ENCODE measurements at places on chromosomes 7 and 10. TPM values are rescaled to one million over a fixed set of nuclear protein-coding genes. Genes with fewer than 3 reads are reported as not detected.

The TES gene
- total RNA-seq = 107 TPM

The LBX1 gene
- total RNA-seq = not detected

DNA sequence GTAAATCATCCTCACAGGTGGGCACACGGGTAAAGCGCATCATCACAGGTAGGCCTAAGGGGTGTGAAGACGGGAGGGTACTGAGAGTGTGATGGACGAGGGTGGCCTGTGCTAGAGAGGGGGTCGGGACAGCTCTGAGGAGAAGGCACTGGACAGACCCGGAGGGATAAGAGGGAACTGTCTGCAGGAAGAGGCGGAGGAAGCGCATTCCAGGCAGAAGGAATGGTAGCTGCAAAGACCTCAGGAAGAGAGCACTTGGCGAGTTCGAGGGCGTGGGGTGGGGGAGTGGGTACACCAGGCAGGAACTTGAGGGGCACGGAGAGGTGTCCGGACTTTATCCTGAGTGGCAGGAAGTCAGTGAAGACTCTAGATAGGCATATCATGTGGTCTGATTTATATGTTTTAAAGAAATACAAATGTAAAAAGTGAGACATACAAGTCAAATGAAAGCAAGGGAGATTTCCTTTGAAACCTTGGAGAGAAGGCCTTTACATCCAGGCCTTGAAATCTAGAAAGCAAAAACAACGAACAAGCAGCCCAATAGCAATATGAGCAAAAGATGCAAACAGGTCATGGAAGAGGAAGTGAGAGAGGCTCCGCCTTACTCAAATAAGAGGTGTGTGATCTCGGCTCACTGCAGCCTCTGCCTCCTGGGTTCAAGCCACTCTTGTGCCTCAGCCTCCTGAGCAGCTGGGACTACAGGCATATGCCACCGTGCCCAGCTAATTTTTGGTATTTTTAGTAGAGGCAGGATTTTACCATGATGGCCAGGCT lies 3.6 kb downstream of the LHPP start:
- no peak for DNase-seq

DNA sequence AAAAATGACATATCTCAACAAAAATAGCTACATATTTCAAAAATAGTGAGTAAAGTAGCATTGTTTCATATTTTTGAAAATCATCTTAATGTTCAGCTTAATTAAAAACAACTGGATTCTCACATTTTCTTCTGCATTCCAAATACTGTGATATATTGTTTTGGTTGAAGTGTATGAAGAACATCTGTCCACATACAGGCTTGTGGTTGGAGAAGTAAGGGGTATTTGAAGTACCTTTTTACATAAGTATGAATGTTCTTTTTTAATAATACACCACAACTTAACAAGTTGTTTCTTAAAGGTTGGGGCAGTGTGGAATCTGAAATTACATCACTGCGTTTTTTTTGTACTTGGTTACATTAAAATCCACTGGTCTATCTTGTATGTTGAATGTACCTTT lies 442.5 kb downstream of the KIF20B start:
- no peak for DNase-seq

- peak; percentile 59 for DNase-seq
Observed at GRCh38 chr10:79374312-79375191, 27.3 kb downstream of the PPIF start.

The SPDYE8 gene
- not detected for total RNA-seq

- DNase-seq = no peak
Observed at GRCh38 chr10:12287772-12288171, 61.6 kb upstream of the CAMK1D start.

DNA sequence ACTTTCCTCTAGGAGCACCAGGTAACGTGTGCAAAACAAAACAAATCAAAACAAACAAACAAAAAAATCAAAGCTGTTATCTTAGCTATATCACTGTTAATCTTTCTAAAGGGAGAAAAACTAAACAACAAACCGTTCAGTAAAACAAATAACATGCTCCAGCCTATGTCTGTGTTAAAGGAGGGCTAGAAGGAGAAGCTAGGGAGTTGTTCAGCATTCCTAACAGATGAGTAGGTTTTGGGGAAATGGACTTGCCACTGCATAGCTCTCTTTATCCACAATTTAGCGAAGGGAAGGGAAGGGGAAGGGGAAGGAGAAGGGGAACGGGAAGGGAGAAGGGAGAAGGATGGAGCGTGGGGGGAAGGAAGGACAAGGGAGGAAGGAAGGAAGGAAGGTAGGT lies 134.2 kb upstream of the AKR1E2 start:
- no peak for DNase-seq

GRCh38 chr7:24307326-24307725 lies 23.3 kb downstream of the NPY start:
- DNase-seq = no peak
